ENCODE measurements at places on chromosomes 6 and 20.

DNA sequence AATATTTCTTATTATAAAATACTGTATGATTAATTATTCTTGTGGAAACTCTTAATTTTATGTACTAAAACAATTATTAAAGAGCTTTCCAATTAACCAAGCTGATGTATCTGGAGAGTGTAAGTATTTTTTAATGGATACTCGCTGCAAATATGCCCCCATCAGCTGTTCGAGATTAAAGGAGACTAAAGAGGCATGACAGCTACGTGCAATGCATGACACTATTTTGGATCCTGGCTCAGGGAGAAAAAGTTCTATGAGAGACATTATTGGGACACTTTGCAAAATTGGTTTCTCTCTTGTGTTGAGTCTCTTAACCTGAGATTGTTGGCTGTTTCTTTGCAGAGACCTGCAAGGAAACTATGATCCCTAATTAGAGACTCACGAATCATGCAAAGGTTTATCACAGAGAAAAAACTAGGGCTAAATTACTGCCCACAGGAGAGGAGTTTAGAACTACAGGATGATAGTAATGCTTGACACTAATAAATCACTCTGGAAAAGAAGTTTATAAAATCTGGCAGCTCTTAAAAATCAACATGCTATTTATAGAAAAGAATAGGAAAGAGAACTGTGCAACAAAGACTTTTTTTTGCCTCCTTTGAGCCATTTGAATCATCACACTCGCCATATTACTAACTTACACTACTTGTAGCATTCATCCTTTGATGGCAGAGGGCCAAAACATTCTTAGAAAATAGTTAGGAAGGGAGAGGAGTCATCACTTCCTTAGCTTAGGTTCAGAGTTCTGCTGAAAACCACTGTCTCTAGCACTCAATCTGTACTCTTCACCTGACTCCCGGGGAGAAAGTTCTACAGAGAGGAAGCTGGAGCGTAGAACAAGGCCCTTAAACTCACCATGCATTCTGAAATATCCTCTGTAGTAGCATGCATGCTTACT, 25.3 kb downstream of the NRN1 start:
- DNase-seq: no peak

GRCh38 chr6:44260011-44260410, 2.7 kb upstream of the SLC35B2 start:
- DNase-seq: no peak

DNA sequence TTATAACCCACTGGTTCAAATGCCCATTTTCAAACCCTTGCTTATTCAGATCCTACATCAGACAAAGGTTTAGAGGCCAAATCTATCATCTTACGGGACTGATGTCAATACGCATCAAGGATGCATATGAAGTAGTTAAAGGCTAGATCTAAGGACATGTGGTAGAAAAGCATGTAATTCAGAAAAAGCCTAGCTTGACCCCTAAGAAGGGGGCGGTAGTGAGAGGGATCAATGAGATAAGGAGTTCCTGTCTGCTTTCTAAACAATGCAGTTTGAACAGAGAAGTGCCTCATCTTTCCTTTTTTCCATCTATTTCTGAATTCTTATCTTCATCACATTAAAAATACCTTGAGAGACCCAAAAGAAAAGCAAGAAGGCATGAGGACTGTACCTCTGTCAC, 237.7 kb downstream of the ARHGAP18 start:
- DNase-seq: no peak

DNA sequence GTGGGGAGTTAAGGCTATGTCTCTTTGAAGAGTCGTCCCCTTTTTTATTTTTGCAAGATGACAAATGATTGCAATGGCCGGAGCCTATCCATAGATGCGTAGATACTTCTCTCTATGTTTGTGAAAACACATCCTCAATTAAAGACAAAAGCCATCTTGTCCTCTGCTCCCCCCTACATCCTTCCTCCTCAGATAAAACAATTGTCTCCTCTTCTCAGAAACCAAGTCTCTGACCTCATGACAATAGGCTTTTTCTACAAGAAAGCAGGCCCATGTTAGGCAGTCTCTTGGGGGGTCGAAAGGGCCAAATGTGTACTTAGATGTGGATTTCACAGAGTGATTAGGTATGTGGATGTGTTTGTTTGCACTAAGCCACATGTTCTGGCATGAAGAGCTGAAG, 51.1 kb upstream of the SSTR4 start:
- DNase-seq: no peak

Measured in effector memory CD8-positive, alpha-beta T cell (primary cell).